ENCODE measurements at places on chromosomes 1 and 21. TPM values are rescaled to one million over a fixed set of nuclear protein-coding genes. Genes with fewer than 3 reads are reported as not detected.

ST6GALNAC3 gene
- 17.3 TPM for total RNA-seq

- H3K4me1 ChIP-seq: no peaks in the 10 kb centered on the region
- no peak overlapping the region for H3K27ac ChIP-seq
- no peaks in the 10 kb centered on the region for H3K27me3 ChIP-seq
- DNase-seq: no peak
Measured at GRCh38 chr1:56199061-56199460, 380.3 kb downstream of the PLPP3 start.

GRCh38 chr1:51666478-51666877 lies 49.6 kb downstream of the OSBPL9 start:
- H3K4me3 ChIP-seq: no peak overlapping the region
- H3K36me3 ChIP-seq: no peaks in the 10 kb centered on the region
- no peak overlapping the region for H3K27ac ChIP-seq
- H3K4me1 ChIP-seq: peaks cover 6% of the 10 kb centered on the region
- DNase-seq: no peak

- H3K4me1 ChIP-seq: no peaks in the 10 kb centered on the region
- H3K27ac ChIP-seq: no peak overlapping the region
- no peak overlapping the region for H3K4me3 ChIP-seq
- no peak for DNase-seq
- H3K36me3 ChIP-seq: no peaks in the 10 kb centered on the region
- no peaks in the 10 kb centered on the region for H3K27me3 ChIP-seq
Measured at GRCh38 chr21:34180826-34181359, 107.5 kb downstream of the MRPS6 start.

NGF gene
- total RNA-seq: not detected

All from B cell (primary cell).